Activated CD4-positive, alpha-beta T cell treated with anti-CD3 and anti-CD28 coated beads, Interleukin-2, amount 50 U/mL, for 4 hours (primary cell): ENCODE measurements at places on chromosomes 5 and 9.

GRCh38 chr9:103799959-103800358 lies 294.1 kb upstream of the SMC2 start:
- DNase-seq = no peak

- DNase-seq = no peak
Observed at GRCh38 chr9:117691367-117691766, 12.8 kb upstream of the TLR4 start.

DNA sequence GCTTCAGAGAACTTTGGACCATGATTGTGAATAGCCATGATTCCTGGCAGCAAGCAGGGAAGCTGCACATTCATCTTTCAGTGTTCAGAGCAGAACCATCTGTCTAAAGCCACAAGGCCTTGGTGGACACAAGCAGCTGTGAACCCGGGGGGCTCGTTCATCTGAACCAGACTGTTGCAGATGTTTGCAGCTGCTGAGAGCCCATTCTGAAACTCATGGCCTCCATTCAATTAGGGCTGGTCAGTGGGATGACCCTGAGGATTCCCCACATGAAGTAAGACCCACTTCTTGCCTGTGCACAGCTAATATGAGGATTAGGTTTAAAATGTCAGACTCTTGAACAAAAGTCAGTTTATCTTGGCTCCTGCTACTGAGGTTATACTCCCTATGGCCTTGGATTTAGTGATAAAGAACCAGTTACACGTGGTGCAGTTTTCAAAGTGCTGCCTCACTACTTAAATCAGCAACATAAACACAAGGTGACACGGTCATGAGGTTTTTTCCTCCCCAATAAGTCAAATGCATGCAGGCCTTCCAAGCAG lies 109.8 kb upstream of the IFNK start:
- DNase-seq = no peak

DNA sequence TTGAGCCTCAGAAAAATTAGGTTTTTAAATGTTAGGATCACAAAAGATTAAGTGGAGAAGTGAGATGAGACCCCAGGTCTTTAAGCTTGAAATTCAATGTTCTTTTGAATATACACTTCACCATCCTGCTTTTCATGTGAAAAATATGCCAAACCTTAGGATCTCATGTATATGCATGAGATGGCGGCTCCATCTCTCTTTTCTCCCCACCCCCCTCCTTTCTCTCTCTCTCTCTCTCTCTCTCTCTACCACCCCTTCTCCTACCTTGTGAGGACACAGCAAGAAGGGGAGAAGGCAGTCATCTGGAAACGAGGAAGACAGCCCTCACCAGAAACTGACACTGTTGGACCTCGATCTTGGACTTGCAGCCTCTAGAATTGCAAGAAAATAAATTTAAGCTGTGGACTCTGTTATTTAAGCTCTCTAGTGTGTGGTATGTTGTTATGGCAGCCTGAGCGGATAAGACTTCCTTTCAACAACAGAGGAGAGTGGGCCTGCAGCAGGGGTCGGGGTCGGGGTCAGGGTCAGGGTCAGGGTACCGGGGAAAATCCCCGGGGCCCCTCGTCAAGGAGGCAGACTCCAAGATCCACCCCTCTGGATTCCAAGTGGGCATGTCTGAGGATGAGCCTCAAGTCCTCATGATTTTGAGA lies 16.4 kb upstream of the ALDH1B1 start:
- DNase-seq = no peak

DNA sequence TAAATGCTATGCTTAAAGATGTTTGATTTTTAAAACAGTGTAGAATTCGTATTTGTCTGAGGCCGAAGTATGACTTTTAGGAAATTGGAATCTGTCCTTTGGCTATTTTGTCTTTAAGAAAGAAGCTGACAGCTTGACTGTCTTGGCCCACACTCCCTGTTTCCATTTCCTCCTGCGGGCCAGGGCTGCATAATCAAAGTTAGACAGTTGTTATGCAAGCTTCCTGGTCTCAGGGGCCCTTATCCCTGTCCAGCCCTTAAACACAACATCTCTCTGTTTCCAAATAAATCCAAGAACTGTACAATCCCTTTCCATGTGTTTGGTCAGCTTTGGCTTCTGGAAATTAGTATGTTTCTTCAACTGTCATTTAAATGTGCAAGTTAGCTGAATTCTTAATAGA lies 54.6 kb upstream of the ECM2 start:
- no peak for DNase-seq

DNA sequence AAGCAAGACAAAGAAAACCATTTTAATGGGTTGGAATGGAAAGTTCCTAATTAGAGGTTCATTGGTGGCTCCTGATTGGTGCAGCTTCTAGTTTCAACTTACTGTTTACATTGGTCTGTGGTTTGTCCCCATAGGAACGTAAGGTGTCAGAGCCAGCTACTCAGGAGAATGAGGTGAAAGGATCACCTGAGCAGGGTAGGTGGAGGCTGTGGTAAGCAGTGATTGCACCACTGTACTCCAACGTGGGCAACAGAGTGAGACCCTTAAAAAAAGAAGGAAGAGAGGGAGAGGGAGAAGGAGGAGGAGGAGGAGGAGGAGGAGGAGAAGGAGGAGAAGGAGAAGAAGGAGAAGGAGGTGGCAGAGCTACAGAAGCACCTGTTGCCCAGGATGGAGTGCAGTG lies 30.4 kb downstream of the KCNIP1 start:
- no peak for DNase-seq
